ENCODE measurements at places on chromosomes 3 and 15.
A peak's percentile ranks its signal among the peaks of the same experiment; 100 is the strongest.

DNA sequence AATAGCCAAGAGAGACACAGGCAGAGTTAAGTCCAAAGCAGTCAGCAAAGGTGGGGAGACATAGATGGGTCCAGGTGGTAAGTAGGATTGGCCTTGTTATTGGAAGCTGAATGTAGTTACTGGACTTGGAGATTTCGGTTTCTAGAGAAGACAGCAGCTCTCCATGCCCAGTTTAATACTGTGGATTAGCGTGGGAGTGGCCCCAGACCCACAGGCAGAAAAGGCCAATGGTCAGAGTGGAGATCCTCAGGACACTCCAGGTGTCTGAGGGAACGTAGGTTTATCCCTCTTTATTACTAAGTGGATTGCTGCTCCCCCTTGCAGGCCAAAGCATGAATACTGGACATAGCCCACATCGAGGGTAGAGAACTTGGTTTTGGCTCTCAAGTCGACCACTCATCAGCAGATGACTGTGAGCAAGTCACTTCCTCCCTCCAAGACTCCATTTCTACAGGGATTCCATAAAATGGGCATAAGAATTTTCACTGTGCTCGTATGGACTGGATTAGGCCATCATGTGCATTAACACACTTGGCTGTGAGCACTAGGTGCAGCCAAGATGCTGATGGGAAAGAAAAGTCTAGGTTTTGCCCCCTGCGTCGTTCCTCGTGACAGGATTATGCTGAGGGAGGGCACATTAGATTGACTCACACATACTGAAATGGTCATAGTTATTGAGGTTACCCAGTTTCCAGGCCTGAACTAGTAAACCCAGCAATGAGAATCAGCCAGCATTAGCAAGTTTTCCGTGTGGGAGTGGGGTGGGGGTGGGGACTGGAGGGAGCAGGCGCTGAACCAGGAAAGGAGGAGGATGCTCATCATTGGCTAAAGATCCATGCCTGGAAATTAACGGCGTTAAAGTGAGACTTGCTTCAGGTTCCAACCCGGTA is 225.2 kb upstream of the TPRG1 start:
- DNase-seq: no peak

DNA sequence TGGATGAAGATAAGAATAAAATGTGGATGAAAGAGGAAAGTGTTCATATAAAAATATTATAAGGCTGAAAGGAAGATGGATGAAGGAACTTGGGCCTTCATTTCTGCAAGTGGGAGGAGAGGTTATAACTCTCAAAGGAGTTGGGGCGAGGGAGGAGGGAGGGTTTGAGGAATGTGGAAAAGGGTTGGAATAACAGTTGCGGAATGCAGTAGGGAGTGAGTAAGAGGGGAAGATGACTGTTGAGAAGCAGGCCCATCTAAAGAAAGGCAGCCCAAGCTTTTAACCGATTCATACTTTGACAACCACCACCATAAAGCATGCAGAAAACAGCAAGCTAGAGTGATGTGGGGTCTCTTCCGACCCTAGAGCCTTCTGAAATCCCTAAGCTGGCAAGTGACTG is 8.3 kb upstream of the TM4SF4 start:
- DNase-seq: no peak

DNA sequence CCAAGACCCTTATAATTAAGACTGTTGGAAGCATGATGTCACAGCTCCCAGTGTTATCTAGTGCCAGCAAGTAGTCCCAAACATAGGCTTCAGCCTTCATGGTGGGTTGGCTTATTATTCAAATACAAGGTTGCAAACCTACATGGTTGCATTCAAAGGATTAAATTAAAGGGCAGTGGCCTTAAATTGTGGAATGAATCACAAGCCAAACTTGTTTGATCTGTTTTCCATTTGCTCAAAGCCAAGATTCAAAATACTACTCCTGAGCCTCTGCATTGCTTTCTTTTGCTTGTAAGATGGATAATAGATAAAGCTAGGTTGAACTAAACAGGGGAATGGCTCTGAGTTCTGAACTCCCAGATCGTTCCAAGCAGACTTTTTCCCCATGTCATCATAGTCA is 52.4 kb upstream of the GNB4 start:
- DNase-seq: no peak

DNA sequence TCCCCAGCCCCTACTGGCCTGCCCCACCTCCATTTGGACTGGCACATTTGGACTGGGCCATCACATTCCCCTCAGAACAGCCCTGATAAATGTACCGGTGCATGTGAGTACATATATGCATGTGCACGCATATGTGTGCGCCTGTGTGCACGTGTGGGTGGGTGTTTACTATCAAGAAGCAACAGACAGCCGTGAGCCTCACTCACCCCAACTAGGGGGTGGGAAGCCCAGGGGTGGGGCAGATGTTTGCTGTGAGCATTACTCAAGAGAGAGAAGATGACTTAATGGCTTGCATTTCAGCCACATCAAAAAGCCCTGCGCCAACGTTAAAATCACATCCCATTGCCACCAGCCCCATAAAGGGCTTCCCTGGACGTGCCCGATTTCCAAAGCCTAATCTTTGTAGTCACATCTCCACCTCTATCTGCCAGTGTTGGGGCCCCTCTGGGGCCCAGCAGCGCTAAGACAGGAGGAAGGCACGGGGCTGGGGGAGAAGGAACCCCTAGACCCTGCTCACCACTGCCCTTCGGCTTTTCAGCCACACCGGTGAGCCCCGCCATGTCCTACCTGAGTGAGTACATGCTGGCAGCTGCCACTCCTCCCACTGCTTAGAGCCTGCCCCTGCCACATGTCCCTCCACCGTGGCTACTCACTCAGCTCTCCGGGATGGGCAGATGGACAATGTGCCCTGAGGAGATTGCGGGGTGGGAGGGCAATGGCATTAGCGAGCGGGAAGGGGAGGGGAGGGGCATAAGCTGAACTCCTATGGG is 10.9 kb downstream of the ITIH3 start:
- no peak for DNase-seq

GRCh38 chr15:68107142-68107541 is 53.0 kb downstream of the PIAS1 start:
- DNase-seq: no peak

- DNase-seq: no peak
These were observed 55.8 kb upstream of the VILL start for GRCh38 chr3:37934631-37935289.

DNA sequence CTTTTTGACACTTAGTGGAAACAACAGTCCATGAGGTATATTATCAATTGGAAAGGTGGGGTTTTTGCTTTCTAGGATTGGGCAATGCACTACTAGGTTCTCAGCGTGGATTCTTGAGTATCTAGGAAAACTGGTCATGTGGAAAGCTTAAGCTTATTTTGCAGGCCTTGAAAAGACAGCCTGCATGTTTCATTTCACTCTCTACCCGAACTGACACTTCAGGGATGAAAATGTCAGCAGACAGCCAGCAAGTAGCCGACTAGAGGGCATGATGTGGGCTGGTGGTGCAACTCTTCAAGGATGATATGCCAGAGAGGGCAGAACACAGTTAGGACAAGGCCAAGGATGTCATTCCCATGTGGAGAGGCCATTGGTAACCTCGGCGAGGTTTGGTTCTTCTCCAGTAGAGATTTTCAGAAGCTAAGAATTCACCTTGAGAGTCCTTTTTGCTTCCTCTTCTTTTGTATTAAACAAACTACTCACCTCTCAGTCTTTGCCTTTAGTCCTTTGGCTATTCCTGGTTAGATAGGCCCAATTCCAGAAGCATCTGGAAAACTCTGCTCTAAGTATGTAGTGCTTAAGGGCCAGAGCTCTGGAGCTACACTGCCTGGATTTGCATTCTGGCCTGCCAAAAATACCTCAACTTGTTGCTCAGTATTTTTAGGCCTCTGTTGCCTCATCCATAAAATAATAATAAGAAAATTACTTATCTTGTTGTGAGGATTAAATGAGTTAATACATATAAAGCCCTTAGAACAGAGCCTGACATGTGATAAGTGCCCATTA is 17.9 kb downstream of the LPP start:
- no peak for DNase-seq

- DNase-seq: no peak
These were observed 27.7 kb downstream of the TRAK1 start for GRCh38 chr3:42118762-42119361.

GRCh38 chr15:63909819-63910437 is 76.2 kb upstream of the HERC1 start:
- no peak for DNase-seq

DNA sequence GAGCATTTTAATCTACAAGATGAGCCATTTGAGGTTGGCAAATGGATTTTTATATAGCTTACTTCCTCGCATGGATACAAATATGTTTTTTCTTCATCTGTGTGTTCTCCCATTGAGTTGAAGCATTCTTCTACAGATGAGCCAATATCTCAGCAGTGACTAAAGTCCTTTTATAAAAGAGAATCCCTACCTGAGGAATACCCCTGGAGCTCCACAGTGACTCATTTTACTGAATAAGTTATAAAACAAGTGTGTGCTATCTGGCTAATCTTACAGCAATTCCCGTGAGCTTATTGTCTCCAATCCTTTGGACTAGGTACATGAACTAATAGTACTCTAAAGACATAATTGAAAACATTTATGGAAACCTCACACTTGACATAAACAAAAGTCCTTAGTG is 354.2 kb upstream of the BCHE start:
- no peak for DNase-seq

DNA sequence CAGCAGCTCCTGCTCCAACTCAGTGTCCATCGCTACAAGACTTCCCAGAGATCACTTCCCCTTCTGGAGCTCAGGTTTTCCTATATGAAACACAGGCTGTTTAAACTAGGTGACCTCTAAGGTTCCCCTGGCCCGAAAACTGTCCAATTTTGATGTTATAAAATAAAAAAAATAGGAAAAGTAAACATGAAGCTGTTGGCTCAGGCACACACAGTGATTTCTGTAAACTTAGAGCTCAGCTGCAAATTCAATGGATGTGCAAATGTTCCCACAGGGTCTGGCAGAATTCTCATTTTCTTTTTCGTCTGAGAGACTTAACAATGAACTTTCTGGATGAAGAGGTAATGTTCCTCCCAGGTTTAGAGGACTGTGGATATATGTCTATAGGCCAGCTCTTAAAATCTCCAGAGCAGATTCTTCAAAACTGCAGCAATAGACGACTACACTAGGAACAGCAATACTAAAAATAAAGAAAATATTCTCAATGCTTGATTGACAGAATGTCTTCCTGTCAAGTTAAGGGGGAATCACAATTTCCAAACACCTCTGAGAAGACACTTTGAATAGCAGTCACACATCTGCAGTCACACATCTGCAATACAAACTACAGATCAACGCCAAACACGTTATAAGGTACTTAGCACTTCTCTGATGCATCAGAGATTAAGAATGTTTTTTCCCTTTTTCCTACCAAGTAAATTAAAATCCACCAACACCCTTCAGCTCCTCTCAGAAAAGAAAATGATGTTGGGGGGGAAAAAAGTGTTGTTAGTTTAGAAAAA is 2.8 kb downstream of the NUP210 start:
- no peak for DNase-seq

DNA sequence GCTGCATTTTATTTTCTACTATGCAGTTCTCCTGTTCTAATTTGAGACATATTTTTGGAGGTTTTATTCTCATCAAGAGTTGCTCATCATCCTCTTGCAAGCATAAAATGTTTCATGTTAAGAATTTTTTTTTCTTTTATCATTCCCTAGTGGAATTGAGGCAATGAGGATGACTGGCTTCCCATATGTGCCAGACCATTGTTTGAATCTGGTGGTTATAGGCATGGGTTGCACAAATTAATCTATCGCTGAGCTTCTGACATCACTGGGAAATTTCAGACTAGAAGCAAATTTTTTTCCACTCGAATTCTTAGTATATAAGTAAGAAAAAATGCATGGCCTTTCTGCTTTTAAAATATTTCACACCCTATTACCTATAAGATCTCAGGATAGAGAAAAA is 279.1 kb upstream of the PLSCR5 start:
- no peak for DNase-seq

DNA sequence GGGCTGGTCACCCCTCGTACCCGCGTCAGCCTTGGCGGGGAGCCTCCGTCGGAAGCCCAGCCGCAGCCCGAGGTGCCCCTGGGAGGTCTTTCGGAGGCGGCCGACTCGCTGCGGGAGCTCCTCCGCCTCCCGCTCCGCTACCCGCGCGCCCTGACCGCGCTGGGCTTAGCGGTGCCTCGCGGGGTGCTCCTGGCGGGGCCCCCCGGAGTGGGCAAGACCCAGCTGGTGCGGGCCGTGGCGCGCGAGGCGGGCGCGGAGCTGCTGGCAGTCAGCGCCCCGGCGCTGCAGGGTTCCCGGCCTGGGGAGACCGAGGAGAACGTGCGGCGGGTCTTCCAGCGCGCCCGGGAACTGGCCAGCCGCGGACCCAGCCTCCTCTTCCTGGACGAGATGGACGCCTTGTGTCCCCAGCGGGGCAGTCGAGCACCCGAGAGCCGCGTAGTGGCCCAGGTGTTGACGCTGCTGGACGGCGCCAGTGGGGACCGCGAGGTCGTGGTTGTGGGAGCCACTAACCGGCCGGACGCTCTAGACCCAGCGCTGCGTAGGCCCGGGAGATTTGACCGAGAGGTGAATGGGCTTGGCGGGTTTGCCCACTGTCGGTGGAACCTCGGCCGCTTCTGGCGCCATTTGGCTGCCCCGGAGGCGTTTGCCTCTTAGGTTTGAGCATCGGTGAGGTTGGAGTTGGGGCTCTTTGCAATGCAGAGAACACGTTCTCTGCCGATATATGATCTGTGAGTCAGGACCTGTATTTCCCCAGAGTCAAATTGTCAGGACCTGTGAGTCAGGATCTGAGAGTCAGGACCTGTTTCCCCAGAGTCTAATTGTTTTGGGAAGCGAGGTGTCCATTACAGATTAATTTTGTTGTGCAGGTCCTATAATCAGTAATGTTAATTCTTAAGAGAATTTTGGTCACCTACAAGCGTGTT is 24.9 kb upstream of the GATM start:
- peak; percentile 75 for DNase-seq

GRCh38 chr15:60551781-60552161 is 72.8 kb upstream of the ICE2 start:
- no peak for DNase-seq

- DNase-seq: no peak
These were observed 17.2 kb downstream of the DAPK2 start for GRCh38 chr15:64029110-64029509.

DNA sequence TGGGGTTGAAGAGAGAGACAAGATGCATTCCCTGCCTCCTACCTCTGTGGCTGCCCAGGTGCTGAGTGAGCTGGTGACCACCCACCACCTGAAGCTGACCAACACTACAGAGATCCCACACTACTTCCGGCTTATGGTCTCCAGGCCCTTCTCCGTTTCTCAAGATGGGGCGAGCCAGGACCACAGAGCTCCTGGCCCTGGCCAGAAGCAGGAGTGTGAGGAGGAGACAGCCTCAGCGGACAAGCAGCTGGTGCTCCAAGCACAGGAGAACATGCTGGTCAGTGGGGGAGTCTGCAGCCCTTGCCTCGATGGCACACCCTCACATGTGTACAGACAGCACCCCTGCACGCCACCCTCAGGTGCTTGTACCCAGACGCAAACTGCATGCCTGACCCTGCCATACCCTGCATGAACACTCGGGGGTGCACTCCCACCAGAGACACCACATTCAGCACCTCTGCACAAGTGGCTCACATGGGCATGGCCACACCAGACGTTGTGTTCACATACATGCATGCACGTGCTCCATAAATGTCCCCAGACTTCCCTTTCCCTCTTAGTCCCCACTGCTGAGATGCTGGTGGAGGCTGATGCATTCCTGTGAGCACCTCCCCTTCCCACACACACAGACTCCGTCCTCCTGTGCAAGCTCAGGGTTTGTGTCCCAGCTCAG is 19.0 kb downstream of the ACAA1 start:
- peak; percentile 74 for DNase-seq

GRCh38 chr3:188834349-188834748 is 337.4 kb upstream of the TPRG1 start:
- no peak for DNase-seq

GRCh38 chr3:9875448-9875847 is 4.6 kb downstream of the CIDEC start:
- no peak for DNase-seq

- no peak for DNase-seq
These were observed 180.6 kb downstream of the PDE8A start for GRCh38 chr15:85162237-85162636.
